ENCODE measurements at places on chromosomes 13 and 19.

- DNase-seq = no peak
Measured at GRCh38 chr19:57978586-57979289, 4.4 kb upstream of the C19orf18 start.

- DNase-seq = no peak
Measured at GRCh38 chr13:37594550-37594949, 4.0 kb downstream of the POSTN start.

GRCh38 chr19:51181913-51182419, 39.9 kb downstream of the SIGLEC7 start:
- no peak for DNase-seq

- no peak for DNase-seq
Measured at GRCh38 chr13:43433691-43434141, 353.1 kb downstream of the ENOX1 start.

GRCh38 chr13:27919659-27919933, 204 bp upstream of the PDX1 start:
- DNase-seq = no peak

GRCh38 chr13:107234319-107235073, 666.6 kb upstream of the ARGLU1 start:
- DNase-seq = no peak

DNA sequence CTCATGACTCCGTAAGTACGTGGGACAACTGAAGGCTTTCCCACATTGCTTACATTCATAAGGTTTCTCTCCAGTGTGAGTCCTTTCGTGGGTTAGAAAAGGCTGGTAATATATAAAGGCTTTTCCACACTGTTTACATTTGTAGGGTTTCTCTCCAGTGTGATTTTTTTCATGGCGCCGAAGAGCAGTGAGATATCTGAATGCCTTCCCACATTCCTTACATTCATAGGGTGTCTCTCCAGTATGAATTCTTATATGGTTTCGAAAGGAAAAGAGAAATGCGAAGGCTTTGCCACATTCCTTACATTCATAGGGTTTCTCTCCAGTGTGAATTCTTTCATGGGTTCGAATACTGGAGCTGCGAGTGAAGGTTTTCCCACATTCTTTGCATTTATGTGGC, 29.5 kb downstream of the ZNF490 start:
- DNase-seq = no peak

DNA sequence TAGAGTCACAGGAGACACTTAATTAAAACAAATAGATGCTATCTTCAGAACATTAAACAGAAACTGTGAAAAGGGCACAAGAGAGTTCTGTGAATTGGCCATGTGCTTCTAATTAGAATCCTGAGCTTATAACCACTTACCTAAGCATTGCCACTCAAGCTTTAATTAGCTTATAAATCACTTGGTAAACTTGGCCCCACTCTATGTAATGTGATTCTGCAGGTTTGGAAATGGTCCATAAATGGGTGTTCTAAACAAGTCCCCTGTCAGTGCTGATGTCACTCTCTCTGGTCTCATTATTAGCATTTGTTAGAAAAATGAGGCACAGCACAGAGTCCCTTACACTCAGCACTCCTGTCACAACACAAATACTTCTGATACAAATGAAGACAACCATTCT, 18.0 kb downstream of the ZNF91 start:
- DNase-seq = no peak

GRCh38 chr19:16197188-16197621, 506 bp upstream of the AP1M1 start:
- no peak for DNase-seq

DNA sequence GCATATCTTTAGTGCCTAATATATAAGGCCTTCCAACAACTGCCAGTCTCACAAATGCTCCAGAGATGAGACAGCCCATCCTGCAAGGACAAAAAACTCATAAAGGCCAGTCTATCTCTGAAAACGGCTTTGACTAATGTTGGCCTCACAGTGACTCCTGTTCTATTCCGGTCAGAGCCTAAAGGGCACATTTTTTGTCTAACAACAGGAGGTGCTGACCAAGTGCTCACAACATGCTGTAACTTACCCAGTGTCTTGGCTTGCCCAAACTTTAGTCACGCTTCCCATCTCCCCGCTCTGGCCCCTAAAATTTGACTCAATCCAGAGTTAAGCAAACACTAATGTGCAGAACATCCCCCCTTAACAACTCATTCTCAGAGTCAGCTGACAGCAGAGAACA, 1411.2 kb upstream of the MIR17HG start:
- DNase-seq = no peak

DNA sequence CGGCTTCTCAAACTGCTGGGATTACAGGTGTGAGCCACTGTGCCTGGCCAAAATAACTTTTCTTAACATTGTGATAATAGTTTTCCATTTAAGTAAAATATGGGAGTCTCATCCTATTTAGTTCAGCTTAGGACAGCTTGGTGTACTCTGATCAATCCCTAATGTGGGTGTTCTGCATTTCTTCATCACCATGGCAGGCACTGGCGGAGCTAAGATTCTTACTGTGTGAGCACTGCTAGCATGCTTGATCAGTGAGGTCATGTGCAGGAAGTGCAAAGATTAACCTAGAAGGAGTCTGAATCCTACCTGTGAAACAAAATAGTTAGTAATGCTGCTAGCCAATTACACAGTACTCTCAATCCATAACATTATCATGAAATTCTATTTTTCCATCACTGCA, 1684.2 kb upstream of the SLC10A2 start:
- no peak for DNase-seq

DNA sequence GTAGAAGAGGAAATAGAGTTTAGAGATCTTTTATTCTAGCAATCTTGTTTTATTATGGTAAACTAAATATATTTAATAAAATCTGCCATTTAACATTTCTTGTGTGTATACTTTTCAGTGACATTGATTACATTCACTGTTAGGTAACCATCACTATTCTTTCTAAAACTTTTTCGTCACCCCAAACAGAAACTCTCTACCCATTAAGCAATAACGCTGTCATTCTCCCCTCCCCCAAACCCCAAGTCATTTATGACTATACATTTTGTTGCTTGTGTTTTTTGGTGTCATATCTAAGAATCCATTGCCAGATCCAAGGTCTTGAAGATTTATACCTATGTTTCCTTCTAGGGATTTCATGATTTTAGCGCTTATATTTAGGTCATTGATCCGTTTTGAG, 10.6 kb downstream of the URI1 start:
- DNase-seq = no peak

DNA sequence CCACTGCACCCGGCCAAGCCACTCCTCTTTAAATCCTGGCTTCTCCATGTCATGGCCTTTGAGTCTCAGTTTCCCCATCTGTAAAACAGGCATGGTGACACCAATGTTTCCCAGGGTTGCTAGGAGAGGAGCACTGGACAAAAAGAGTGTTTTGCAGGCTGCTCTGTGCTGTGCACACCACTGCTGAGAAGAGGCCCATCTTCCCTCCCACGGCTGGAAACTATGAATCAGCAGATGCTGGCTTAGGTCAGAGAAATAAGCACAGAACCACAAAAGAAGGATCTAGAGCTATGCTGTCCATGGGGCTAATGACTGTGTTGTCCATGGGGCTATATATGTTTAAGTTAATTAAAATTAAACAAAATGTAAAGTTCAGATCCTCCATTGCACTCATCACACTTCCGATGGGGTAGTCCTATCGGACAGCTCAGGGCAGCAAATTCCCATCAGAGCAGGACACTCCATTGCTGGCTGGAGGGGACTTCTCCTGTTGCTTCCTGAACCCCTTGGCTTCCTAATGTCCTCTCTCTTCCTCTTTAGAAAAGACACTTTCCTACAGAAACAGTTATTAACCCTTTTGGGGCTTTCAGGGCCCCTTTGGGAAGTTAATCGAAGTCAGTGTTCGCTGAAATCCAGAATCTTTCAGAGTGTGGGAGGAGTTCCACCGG, 37.1 kb downstream of the TSHZ3 start:
- peak; percentile 14 for DNase-seq

All from stimulated activated naive CD4-positive, alpha-beta T cell treated with Interleukin-2 at 50 U/mL for 16 hours (primary cell).